Cortex of kidney (tissue), 1 donor: ENCODE measurements at places on chromosomes 5 and 9.

DNA sequence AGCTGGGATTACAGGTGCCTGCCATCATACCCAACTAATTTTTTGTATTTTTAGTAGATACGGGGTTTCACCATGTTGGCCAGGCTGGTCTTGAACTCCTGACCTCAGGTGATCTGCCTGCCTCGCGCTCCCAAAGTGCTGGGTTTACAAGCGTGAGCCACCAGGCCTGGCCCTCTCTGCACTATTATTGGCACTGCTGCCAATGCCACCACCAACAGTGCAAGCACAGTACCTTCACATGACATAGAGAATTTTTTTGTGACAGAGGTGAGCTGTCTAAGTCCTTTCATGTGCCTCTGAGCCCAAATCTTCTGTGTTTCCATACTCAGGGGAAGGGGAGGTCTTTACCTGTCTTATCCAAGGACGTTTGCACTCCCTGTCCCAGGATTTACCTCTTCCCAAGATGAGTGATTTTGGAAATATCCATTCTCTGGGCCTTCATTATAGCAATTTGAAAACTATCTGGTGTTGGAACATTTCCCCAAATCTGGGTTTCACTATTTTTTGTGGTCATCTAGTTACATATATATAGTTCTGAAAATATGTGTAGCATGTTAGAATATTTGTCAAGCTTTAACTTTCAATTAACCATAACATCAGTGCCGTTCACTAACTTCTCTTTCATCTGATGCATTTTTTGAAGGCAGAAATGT is 5.4 kb upstream of the CD180 start:
- DNase-seq, result no peak

GRCh38 chr5:115735108-115735998 is 81.1 kb downstream of the CDO1 start:
- DNase-seq, result no peak

DNA sequence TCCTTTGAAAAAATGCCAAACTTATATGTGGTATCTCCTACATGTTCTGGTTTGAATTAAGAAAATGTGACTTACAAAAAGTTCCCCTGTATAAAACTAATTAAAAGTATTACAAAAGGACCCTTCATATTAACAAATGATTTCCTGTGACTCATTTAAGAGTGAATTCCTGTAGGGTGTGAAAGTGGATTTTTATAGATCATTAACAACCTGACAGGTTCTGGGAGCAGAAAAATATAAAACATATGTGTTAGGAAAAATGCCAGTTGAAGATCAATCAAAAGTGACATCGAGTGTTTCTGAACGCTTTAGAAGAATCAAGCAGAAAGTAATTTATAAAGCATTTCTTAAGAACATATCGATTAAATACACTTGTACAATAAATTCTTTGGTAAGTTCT is 35.5 kb downstream of the CAMK4 start:
- DNase-seq, result no peak

DNA sequence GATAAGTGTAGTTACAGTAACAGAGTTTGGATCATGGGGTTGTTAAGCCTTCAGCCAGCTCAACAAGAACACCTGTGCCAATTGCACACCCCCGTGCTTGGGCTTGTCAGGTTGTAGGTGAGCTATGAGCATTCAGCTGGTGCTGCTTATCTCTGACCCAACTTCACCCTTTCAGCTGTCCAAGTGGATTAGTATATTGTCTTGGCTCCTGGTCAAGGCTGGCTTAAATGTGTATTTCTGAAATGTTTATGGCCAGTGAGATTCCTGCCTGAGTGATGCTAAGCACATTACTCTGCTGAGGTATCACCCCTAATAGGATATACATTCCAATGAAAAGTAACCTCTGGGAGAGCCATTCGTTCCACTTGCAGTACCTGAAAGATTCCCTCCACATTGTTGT is 44.2 kb upstream of the LMNB1 start:
- no peak for DNase-seq

DNA sequence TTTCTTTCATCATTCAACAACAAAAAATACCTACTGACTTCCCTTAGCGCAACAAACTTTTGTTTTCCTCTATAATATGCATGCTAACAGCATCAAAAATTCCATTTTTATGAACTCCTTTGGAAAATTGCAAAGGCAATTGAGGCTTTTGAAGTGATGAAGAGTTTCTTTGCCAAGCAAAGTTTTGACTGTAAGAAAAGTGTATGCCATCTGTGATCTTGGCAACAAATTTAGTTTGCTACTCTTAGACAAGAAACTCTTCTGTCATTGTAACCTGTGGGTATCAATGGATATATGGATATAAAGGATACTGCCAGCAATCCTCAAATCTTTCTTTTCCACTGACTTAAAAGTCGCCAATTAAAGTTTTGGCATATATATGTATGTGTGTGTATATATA is 72.0 kb upstream of the GABRA1 start:
- DNase-seq, result no peak

GRCh38 chr9:2859776-2860379 is 16.0 kb upstream of the PUM3 start:
- DNase-seq, result no peak

DNA sequence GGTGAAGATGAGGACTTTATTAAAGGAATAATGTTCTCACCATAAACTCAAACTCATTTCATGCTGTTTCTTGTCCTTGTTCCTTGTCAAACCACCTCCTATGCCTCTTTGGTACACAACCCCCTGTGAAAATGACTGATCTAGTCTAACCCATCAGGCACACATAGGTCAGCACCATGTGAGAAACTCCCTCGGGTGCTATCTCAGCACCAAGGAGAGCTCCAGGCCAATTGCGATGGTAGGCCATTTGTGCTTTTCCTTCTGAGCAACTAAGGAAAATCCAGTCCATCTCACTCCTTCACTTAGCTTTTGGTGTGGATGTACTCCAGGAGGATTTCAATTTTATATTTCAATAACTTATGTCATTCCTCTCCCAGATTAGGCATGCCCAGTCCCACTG is 199.8 kb downstream of the ZNF608 start:
- no peak for DNase-seq

DNA sequence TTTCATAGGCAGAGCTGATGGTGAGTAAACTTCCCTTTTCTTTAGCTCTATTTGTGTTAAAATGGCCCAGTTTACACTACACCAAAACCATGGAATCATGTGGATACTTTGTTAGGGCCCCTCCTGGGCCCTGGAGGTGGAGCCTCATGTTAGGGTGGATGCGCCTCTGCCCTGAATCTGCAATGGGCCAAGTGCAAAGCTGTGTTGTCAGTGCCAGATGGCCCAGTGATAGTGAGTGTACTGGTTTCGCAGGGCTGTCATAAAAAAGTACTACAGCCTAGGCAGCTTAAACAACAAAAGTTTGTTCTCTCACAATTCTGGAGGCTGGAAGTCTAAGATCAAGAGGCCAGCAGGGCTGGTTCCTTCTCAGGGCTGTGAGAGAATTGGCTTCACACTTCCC is 64.8 kb downstream of the HSPA4 start:
- DNase-seq, result no peak

DNA sequence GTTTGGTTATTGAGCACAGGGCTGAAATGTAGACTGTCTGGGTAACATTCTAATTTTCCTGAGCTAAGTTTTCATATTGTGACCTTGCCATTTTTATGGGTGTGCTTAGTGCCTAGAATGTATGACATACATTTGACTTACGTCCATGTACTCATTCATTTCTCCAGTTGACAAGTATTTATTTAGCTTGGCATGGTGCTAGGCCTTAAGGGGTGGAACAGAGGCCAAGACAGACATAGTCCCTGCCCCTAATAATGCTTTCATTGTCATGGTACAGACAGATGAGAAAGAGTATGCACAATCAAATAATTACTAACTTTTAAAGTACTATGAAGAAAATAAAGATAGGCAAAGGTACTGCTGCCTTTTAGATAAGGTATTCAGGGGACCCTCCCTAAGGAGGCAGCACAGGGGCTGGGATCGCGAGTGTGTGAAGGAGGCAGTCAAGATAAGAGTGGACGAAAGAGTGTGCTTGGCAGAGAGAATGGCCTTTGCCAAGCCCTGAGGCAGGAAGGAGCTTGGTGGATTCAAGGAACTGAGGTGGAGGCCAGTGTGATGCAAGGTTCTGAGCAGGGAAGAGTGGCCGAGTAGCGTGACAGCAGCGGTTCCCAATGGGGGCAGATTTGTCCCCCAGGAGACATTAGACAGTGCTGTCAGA is 128.0 kb downstream of the PIP5K1B start:
- DNase-seq, result no peak

DNA sequence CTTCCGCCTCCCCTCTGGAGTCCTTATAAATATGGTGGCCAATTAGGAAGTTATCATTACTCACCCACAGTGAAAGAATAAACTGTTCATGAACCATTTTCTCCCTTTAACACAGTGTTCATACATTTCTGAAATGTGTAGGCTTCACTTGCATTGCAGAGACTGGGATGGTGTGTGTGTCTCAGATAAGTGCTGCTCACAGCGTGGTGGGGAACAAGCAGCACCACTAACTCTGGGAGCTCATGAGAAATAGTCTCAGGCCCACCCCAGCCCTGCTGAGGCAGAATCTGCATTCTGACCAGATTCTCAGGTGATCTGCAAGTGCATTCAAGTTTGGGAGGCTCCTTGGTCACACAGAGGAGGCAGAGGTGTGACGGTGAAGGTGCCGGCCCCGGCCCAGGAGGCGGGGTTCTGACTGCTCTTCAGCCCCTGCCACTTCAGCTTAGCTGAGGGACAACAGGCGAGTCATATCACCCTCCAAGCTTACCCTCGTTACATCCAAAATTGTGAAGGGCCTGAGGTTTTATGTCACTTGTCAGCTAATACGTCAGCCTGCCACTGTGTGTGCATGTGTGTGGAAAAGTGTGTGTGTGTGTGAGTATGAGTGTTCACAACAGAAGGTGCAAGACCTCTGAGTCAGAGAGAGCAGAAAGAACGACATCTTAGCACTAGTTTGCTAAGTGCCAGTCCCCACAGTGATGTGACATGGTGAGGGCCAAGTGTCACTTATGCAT is 34.7 kb downstream of the DAP start:
- no peak for DNase-seq

DNA sequence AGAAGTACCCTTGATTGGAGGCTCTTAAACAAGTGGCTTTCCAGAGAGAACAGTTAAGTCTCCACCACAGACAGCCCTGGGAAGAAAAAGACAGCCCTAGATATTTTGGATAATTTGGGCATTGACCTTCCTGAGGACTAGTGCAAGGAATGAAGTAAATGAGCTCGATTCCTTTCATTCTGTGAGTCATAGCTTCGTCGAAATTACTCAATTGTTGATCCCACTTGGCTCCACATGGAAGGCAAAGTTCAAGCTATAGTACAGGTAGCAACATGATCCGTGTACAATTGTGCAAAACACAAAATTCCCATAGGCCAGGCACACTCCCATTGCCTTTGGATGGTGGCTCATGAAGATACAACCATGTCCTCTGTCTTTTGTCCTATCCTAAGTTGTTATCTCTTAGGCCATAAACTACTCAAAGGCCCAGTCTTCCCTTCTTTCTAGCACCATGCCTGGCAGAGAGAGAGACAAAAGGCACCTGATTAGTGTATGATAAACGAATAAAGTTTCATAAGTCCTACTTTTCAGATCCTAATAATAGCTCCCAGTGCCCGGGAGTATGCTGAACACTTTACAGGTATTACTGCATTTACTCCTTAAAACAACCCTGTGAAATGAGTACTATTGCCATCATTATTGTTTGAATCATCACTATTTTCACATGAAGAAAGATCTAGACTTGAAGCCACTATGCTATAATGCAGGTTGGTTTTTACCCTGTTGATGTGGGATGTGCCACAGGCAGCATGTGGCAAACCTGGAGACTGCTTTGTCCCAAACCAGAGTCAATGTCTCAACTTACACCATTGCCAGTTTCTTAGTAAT is 116.7 kb upstream of the RANBP3L start:
- DNase-seq, result no peak

GRCh38 chr9:21070171-21070571 is 7.6 kb downstream of the IFNB1 start:
- no peak for DNase-seq

DNA sequence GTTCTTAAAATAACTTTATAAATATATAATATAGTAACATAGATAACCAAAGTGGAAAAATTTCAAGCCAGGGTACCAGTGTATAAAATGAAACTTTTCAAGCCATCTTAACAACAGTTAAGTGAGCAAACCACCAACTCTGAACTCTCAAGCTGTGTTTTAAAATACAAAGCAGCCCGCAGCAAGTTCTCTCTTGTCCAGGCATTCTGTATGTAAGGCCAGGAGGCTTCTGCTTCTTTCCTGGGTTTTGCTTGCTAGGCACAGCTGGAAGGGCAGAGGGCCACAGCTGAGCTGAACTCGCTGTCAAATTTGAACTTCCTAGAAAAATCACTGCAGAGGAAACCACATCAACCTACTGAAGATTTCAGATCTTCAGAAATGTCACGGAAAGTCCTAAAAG is 6.8 kb upstream of the CTNNAL1 start:
- DNase-seq, result no peak

- no peak for DNase-seq
These were observed 1696.0 kb downstream of the MAT2B start for GRCh38 chr5:165201369-165201768.
